Suppressor macrophage treated with lipopolysaccharide for 4 hours (primary cell): ENCODE measurements at places on chromosomes 3 and 15.

DNA sequence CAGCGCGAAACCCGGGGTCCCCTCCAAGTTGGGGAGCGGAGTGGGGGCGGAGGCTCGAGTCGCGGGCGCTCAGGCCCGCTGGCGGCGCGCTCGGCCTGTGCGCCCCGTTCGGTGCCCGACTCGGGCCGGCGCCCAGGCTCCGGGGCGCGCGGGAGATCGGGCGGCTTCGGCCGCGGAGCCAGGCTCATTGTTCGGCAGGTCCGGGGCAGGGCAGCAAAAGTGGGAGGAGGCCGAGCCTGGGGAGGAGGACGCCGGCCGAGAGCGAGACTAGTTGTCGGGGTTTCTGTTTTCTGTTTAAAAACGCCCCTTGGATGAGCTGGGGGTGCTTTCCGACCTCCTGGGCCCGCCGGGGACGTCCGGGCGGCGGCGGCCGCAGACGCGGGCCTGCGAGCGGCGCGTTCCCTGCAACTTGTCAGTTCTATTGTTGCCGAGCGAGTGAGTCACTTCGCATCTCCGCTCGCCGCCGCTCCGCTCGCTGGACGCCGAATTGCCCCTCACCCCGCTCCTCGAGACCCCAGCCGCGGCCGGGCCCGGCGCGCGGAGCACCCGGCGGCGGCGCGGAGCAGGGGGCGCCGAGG, 676 bp downstream of the TCF12 start:
- DNase-seq, result peak; percentile 75

GRCh38 chr3:13972679-13973379, 93.0 kb upstream of the WNT7A start:
- no peak for DNase-seq

GRCh38 chr15:76337059-76337695, 604 bp downstream of the ISL2 start:
- DNase-seq, result peak; percentile 59

DNA sequence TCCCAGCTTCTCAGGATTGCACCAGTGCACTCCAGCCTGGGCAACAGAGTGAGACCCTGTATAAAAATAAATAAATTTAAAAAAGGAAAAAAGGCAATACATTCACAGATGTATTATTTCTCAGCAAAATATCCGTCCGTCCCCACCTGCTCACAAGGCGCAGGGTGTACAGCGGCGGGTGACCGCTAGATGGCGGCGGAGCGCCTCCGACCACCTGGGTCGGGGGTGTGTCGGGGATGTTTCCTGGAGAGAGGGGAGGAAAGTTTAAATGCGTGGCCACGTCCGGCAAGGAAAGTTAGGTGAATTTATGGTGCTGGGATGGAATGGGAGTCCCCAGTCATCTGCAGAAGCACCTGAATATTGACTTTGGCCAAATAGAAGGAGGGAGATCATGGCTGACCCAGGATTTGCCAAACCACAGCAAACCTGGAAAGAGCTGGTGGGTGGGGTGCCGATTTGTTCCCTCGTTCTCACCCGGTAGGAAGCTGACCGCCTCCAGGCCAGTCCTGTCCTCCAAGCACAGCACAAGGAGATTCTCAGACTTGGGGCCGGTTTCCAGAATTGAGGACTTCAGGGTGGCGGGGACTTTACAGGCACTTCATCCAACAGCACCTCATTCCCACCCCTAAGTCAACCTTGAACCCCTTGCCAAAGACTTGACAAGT, 88.3 kb downstream of the TMEM266 start:
- DNase-seq, result peak; percentile 58

DNA sequence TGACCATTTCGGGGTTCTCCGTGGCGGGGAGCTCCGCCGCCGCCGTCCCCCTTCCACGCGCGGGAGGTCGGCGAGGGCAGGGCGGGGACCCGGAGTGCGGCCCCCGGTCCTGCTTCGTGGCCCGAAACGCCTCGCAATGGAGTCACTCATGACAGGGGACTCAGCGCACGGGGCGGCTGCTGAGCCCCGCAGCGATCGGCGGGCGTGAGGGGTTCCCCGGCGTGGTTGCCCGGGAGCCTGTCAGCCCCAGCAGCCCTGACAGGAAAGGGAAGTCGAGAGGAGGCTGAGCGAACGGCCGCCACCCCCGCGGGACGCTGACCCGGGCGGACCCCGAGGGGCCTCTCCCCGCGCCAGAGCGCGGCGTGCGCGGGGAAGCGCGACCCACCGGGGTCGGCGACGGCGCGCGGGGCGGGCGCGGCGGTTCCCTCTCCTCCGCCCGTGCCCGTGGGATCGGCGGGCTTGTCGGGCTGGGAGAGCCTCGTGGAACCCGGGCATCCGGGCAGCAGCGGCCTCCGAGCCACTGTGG, 564 bp upstream of the PIGZ start:
- peak; percentile 69 for DNase-seq

DNA sequence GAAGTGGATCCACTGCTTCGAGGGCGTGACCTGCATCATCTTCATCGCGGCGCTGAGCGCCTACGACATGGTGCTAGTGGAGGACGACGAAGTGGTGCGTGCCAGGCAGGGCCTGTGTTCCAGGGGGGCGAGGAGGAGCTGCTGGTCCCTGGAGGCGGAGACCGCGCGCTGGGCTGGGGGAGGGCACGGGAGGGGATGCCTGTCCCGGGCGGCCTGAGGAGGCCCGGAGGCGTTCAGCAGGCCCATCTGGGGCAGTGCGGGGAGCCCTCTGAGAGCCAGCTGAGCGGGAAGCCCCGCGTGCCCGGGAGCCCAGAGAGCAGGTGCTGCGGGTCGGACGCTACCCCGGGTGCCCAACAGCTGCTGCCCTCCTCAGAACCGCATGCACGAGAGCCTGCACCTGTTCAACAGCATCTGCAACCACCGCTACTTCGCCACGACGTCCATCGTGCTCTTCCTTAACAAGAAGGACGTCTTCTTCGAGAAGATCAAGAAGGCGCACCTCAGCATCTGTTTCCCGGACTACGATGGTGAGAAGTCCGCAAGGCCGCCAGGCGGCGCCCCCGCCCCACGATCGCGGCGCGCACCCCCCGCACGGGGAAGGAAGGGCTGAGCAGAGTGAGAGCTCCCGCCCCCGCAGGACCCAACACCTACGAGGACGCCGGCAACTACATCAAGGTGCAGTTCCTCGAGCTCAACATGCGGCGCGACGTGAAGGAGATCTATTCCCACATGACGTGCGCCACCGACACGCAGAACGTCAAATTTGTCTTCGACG, 2.9 kb downstream of the GNAT1 start:
- peak; percentile 49 for DNase-seq

GRCh38 chr3:100600181-100601042, 9.0 kb upstream of the ADGRG7 start:
- DNase-seq, result peak; percentile 20

- no peak for DNase-seq
Measured at GRCh38 chr15:92452143-92452542, 58.5 kb downstream of the ST8SIA2 start.

- no peak for DNase-seq
Measured at GRCh38 chr15:100030586-100031229, 297.5 kb upstream of the LYSMD4 start.

DNA sequence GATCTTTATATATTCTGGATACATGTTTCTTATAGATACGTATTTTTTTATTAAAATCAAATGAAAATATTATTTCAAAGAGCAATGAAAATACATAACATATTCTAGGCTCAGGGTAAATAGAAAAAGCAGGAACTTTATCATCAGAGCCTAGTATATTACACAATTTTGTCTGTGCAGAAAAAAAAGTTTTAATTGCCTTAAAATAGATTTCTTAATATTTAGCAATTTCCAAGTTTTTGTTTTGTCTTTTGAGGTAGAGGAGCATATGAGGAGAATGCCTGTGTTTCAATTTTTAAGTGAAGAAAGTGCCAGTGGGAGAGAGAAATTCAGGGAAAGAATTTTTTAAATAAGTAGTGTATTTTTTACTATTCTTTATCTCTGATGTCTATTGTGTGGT, 10.5 kb downstream of the CAPN7 start:
- no peak for DNase-seq

- peak; percentile 6 for DNase-seq
Measured at GRCh38 chr3:171028025-171028778, 1.7 kb upstream of the SLC2A2 start.

DNA sequence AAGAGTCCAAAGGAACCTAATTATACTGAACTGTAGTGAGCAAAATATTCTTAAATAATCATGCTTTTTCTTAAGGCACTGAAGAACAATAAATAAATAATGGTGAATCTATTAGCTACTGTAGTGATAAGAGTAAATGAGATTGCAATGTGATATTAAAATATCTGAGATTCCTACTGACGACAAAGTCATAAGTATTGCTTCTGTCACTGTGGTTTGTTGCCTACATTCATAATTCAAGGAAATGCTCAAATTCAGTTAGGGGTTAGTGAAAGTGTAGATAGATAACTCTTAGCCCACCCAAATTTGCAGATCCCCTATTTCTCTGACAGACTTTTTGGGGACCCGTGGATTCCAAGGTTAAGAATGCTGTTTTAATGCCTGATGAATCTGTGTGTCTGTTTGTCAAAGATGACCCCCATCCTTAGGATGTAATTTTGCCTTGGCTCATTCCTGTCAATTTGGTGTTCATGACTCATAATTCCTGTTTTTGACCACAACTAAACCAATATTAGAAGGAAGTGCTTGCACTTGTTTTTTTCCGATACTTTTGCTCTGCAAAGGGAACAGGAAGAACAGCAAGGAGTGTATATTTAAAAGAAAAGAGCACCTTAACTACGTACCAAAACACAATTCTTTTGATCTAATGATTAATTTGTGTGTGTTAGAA, 86.7 kb downstream of the MAGI1 start:
- DNase-seq, result no peak

DNA sequence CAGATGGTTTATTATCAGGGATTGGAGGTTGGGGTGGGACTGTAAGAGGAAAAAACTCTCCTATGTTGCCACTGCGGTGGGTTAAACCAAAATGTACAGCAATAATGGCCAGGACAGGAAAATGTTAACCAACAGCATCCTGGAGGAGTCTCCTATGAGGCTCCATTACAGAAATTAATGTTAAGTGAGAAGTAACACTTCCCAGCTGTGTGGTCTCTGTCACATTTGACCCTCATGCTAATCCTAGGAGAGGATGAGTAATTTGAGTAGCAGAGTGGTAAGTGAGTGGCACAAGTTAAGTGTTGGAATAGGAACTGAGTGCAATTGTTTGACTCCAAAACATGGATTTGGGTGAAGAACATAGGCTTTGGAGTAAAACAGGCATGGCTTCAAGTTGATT, 39.0 kb downstream of the ARHGEF3 start:
- no peak for DNase-seq

GRCh38 chr3:41188306-41188705, 11.0 kb upstream of the CTNNB1 start:
- no peak for DNase-seq

GRCh38 chr15:71296315-71296679, 181.0 kb downstream of the THSD4 start:
- DNase-seq, result no peak

- no peak for DNase-seq
Measured at GRCh38 chr3:28081533-28081947, 159.9 kb upstream of the CMC1 start.

GRCh38 chr3:73084170-73084569, 22.7 kb downstream of the EBLN2 start:
- no peak for DNase-seq

DNA sequence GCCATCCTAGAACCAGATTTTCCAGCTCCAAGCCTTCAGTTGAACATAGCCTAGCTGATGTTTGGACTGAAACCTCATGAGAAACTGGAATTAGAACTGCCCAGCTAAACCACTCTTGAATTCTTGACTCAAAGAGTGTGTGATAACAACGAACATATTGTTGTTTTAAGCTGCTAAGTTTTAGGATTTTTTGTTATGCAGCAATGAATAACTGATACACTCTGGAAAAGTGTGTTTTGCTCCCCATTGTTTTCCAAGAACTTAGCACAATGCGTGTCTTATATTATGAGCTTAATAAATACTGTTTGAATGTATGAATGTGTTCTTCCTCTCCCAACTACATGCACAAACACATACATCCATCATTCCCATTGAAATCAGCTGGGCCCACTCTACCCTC, 379.6 kb downstream of the EDEM1 start:
- DNase-seq, result no peak

DNA sequence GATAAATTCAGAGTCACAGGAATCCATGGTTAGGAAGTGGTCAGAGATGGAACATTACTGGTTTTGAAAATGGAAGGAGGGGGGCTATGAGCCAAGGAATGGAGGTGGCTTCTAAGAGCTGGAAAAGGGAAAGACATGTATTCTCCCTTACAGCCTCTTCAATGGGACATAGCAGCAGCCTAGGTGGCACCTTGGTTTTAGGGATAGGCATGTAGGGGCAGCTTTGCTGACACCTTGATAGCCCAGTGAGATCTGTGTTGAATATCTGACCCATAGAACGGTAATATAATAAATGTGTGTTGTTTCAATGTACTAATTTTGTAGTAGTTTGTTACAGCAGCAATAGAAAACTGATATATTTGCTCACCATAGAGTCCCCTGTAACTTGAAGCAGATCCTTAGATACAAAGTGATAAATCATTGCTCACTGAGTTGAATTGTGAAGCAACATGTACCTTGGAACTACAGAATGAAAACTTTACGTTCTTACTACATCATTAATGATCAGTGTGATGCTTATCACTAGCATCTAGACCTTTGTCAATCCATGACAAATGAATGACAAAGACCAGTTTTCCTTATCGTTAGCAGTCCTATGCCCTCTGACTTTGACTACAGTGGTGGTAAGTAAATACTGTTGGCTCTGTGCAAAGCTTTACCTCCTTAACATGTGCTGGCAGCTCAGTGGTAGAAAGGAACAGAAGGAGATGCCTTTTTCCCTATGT, 53.8 kb downstream of the TMEM45A start:
- DNase-seq, result no peak

GRCh38 chr3:71456156-71456555, 127.4 kb downstream of the FOXP1 start:
- peak; percentile 33 for DNase-seq

DNA sequence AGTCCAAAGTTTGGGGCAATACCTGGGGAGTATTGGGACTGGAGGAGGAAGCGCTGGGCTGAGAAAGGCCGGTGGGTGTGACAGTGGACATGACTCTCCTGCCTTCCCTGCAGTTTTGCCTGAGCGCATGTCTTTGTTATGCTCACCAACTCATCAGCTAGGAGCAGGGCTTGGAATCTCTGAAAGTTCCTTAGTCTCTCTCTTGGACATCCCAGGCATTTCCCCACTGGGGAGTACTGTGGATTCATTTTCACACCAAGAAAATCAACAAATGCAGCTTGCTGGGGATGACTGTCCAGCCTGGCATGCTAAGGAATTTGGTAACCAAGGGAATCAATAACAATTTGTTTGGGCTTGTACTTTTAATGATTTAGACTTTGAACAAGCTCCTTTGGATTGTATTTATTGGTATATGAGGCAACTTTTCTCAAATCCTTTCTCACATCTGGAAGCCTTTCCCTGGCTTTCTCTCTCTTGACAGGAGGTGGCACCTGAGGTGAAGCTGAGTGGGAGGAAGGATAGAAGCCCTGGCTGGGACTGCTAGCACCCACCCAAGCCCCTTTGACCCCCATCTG, 48.5 kb upstream of the CHST2 start:
- DNase-seq, result no peak

- DNase-seq, result no peak
Measured at GRCh38 chr15:44427756-44428724, 611 bp downstream of the CTDSPL2 start.

- DNase-seq, result no peak
Measured at GRCh38 chr3:31873254-31873820, 107.7 kb downstream of the OSBPL10 start.
